ENCODE measurements at places on chromosomes 4 and X.
A peak's percentile ranks its signal among the peaks of the same experiment; 100 is the strongest.

DNA sequence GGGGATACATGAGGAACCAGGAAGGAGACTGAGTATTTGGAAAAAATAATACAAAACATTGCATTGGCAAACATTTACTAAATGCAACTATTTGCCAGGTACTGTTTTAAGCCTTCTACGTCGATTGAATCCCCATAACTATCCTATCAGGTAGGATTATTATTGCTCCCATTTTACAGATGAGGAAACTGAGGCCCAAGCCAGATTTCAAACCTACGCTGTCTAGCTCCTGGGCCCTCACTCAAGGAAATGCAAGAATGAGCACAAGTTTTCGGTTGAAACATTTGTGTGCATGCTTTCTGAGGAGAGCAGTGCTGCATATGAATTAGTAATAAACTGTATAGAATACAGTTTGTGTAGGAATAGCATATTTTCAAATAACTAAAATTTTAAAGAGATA is 206.7 kb downstream of the CEP135 start:
- no peak for DNase-seq

- no peak for DNase-seq
Measured at GRCh38 chr4:190014771-190015537, 12.1 kb downstream of the FRG2 start.

DNA sequence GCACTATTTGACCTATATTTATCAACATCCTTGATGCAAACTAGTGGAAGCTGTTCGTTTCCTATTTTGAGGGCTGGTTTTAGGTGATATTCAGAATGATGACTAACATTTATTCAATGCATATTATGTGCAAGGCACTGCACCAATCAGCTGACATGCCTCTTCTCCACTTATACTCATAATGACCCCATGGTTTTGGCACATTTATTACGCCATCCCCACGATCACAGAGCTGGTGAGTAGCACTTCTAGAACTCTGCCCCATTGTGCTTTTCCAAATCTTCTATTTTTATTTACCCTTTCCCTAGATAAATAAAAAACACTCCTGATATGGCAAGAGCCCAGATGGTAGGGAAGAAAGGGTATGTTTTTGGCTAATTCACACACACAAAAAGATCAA is 13.1 kb downstream of the SCML1 start:
- DNase-seq, result no peak

- DNase-seq, result peak; percentile 14
Measured at GRCh38 chr4:158856852-158857251, 88.0 kb downstream of the FNIP2 start.

- no peak for DNase-seq
Measured at GRCh38 chrX:19133231-19133630, 11.0 kb upstream of the ADGRG2 start.

- DNase-seq, result no peak
Measured at GRCh38 chr4:155571184-155571944, 95.3 kb upstream of the GUCY1A1 start.

DNA sequence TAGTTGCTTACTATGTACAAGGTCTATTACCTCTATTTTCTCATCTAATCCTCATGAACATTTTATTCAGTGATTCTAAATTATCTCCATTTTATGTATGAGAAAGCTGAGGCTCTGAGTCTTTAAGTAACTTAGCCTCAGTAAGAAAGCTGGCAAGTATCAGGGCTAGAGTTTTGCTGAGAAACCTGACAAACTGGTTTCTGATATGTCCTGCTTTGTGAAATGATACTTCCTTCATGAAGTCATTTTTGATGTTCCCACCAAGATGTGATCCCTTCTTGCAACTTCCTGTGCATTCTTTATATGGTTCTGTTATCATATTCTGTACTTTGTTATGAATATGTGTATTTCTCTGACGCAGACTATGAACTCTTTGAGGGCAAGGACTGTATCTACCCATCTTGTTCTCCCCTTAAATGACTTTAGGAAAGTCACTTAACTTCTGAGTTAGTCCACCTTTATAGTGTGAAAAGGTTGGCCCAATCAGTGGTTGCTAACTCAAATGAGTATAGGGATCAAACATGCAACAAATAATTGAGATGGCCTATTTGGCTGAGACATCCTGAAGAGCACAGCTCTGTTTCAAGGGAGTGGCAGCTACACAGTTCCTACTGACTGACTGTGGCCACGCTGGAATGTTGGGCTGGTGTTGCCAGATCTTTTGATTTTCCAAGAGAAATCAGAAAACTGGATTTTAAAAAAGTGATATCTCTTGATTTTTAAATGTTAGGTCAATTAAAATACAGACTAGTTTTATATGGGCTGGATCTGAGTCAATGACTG is 127.9 kb upstream of the AMOT start:
- no peak for DNase-seq

DNA sequence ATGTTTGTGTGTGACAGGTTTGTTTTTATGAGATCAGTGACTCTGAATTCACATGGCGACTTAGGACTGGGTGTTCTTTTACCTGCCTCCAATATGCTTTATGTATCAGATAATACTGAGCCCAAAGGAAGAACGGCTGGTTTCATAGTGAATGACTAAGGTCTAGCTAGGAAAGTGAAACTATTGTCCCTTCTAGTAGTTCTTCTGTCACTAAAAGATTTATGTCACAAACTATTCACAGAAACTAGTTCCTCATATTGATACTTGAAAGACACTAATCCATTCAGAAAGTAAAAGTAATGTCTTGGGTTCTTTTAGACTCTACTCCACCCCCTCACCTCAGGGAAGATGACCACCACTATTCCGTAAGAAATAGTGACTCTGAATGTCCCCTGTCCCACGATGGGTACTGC is 81.7 kb downstream of the EGF start:
- no peak for DNase-seq

DNA sequence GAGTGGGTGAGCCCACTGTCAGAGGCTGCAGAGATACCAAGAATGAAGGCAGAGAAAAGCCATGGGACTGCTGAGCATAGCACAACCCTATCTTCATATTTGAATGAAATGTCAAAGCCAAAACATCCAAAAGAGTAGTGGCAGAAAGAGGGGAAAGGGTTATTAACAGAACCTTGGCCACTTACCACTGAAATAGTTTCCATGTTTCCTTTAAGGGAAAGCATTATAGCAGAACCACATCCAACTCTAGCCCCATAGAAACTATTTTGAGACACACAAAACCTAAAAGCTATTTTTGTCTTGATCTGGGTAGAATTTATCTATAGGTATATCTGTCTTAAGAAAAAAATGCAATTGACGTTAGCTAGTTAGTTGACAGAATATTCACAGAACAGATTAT is 140.1 kb downstream of the CBR4 start:
- no peak for DNase-seq

GRCh38 chrX:40514376-40514775 is 66.4 kb upstream of the ATP6AP2 start:
- DNase-seq, result no peak

DNA sequence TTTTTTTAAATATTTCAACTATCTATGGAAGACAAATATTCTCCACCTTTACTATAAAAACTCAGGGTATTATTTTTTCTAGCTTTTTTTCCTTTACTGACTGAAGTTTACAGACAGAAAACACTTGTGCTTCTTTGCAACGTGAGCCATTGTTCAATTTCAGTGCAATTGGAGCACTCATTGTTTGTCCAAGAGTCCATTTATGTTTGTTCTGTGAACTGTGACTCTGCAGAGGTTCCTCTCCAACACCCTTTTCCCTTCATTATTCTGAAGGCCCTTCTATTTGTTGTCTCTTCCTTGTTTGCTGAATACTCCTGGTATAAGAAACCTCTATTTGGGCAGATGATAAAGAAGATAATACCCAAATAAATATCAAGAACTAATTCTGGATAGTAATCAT is 37.4 kb downstream of the DAPP1 start:
- DNase-seq, result no peak

- DNase-seq, result no peak
Measured at GRCh38 chr4:99657798-99658197, at the start of gene C4orf54. TSS of gene C4orf54 (minus strand) at chr4:99657828. CDS start at chr4:99654648, 3,180 bp downstream.

DNA sequence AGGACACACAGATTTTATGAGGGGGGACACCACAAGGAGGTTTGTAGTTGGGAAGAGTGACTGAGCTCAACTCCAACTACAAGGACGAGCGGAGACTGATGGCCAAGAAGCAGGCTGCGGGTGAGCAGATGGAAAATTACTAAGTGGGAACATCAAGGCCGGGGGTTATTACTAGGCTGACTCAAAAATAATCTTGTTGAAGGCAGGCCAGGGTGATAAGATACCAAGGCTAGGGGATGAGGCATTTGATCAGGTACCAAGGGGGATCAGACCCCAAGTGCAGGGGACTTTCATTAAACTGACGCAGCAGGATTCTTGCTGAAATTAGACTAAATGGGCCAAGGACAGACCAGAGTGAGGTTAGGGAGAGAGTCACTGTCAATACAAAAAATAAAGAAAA is 119.4 kb upstream of the SORBS2 start:
- no peak for DNase-seq

DNA sequence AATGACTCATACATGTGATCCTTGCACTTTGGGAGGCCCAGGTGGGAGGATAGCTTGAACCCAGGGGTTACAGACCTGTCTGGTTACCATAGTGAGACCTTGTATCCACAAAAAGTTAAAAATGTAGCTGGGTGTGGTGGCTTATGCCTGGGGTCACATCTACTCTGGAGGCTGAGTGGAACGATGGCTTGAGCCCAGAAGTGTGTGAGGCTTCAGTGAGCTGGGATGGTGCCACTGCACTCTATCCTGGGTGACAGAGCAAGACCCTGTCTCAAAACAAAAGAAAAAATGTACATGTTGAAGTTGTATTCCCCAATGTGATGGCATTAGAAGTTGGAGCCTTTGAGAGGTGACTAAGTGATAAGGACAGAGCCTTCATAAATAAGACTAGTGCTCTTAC is 409.4 kb upstream of the PABPC4L start:
- no peak for DNase-seq

- DNase-seq, result no peak
Measured at GRCh38 chr4:9969526-9970398, 51.5 kb downstream of the SLC2A9 start.

GRCh38 chr4:26296514-26296913 is 24.3 kb upstream of the RBPJ start:
- DNase-seq, result no peak

DNA sequence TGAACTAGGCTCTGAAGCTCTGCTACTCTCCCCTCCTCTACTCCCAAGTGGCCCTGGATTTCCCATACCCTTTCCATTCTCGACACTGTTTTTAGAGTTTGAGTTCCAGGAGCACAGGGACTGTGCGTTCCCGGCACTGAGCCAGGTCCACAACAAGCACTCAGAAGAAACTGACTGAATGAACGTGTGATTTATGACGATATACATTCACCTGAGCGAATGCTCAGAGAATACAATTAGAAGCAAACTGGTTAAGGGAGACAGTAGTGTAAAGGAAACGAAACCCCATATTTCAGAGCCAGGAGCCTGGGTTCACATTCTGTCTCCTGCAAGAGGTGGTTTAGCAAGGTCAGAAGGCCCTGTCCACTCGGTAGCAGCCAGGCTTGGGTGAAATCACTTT is 1.4 kb upstream of the KIAA0232 start:
- DNase-seq, result no peak

DNA sequence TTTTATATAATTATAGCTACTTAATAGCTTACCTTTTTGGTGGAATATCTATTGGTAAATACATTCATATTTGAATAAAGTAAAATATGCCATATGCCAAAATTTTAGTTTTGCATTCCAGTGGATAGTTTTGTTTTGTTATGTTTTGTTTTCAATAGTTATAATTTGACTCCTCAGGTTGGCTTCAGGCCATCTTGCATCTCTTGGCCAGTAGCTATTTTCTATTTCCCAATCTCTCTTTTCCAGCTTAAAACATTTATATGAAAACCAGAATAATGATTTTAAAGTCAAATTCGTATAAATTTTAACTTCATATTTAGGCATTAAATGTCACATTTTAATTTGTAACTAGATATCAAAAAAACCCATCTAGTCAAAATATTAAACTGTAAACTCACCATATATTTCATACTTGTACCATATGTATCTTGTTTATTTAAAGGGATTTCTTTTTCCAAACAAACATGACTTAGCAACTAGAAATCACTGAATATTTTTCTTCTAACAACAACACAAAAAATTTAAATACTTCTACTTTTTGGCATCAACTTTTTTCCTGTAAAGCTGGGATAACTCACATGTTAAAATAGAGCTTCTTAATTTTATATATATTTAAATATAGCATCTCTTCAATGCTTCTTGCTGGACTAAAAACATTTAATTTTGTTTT is 1209.6 kb downstream of the PCDH7 start:
- DNase-seq, result no peak

DNA sequence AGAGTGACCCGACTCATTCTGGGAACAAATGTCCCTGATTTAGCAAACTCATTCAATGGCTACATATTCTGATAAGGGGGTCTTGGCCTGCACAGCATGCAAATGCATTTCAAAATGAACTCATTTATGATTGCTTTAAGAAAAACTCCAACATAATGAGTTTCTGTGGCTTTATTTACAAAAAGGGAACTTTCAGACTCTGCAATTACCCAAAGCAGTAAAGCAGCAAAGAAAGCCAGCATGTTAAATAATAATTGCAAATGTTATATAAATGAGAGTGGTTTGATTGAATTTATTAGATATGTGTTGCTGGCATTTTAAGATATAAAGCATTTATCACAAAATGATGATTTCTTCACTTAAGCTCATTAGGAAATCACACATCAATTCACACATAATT is 295.7 kb downstream of the FBXW7 start:
- DNase-seq, result no peak

DNA sequence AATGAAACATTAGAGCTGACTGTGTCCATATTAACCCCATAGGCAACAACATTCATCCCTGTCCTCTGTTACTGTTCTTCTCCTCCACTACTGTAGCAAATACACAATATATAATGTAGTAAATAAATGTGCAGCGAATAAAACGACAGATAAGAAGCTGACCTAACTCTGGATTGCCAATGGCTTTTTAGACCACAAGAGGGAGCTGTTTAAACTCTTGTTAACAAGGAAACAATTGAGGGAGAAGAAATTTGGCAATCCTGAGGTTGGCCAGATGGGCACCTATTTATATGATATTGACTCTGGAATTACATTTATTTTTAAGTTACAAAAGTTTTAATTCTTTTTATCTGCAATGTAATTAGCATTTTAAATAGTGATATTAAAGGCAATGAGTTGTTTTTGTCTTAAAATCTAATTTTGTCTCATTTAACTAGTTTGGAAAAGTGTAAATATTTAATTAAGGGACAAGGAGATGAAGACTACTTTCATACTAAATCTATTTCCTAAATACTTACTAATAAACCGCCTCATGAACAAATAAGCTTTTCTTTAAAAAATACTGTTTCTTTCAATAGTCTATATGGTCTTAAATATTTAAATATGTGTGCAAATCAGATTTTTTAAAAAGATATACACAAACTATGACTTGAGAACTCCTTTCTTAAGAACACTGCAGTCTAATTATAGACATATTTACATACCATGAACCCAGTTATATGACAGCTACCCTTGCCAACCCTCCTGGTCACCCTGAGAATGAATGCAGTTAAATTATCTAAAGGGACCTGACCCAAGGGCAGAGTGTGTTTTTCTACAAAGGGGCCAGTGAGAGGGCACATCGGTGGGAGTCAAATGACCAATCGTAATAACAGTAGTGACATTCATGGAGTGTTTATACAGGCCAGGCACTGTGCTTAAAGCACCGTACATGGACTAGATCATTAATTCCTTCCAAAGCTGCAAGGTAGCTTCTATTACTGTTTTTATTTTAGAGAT is 52.9 kb upstream of the HPF1 start:
- DNase-seq, result peak; percentile 51
